NCI-H460 (cell line): ENCODE measurements at places on chromosomes 11 and 22.

DNA sequence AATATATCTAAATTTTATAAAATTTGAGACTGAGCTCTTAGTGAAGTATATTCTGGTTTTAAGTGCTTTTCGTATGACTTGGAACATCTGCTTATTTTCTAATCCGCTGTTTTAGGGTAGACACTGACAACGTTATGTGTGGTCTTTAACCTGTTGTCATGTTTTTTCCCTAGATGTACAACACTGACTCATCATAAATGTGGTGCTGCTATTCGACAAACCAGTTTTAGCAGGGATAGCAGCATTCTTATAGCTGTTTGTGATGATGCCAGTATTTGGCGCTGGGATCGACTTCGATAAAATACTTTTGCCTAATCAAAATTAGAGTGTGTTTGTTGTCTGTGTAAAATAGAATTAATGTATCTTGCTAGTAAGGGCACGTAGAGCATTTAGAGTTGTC lies 23.8 kb upstream of the HIKESHI start:
- no peak for DNase-seq

DNA sequence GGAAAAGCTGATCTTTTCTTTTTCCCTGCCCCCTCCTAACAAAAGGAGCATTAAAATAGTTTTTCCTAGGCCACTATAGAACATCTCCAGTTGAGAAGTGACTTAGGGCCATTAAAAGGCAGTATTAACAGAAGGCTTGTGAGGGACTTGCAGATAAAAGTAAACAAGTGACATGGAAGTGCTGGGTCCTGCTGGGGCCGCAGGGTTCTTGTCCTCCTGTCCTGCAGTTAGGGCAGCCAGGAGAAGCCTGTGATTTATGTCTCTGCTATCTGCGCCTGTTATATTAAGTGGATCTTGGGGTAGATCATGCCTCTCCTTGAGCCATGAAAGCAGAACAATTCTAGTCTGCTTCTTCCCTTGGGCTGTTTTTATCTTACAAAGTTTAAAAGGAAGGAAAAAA lies 271.4 kb upstream of the C11orf87 start:
- DNase-seq, result no peak

DNA sequence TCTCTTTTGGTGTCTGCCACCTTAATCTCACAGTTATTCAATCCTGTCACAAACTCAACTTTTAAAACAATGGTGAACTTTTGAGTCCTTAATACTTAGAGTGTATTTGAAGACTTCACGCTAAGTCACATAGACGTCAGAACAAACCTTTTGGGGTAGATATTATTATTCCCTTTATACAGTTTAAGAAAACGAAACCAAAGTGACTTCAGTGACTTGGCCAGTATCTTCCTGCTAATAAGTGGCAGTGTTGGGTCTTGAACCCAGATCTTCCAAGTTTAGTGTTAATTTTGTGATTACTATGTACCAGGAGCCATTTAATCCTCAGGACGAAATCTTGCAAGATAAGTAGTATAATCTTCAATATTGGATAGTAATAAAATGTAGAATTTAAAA lies 691 bp downstream of the CEP295 start:
- DNase-seq, result no peak

GRCh38 chr22:35838855-35839576 lies 121.3 kb downstream of the APOL5 start:
- DNase-seq, result no peak

- no peak for DNase-seq
These were observed 94.7 kb downstream of the MPPED1 start for GRCh38 chr22:43506487-43506886.
